ENCODE measurements at places on chromosomes 6 and 20. TPM values are rescaled to one million over a fixed set of nuclear protein-coding genes. Genes with fewer than 3 reads are reported as not detected.

HSPA1L gene
- total RNA-seq = 0.14 TPM

KCNB1 gene
- not detected for total RNA-seq

ENPP4 gene
- 0.28 TPM for total RNA-seq

TMC2 gene
- total RNA-seq = not detected

CNBD2 gene
- total RNA-seq = 12.3 TPM

KHDC1L gene
- total RNA-seq = not detected

CTAGE9 gene
- total RNA-seq = not detected

SNAP25 gene
- total RNA-seq = 0.33 TPM

LKAAEAR1 gene
- not detected for total RNA-seq

CST5 gene
- not detected for total RNA-seq

GGTLC1 gene
- not detected for total RNA-seq

SAMD5 gene
- total RNA-seq = 0.37 TPM

PSMB9 gene
- 1.6 TPM for total RNA-seq

WFDC5 gene
- 1.2 TPM for total RNA-seq

GPRC6A gene
- total RNA-seq = not detected

TRIM31 gene
- not detected for total RNA-seq

All from airway epithelial cell (primary cell).